ENCODE measurements at places on chromosomes 16 and 17.

DNA sequence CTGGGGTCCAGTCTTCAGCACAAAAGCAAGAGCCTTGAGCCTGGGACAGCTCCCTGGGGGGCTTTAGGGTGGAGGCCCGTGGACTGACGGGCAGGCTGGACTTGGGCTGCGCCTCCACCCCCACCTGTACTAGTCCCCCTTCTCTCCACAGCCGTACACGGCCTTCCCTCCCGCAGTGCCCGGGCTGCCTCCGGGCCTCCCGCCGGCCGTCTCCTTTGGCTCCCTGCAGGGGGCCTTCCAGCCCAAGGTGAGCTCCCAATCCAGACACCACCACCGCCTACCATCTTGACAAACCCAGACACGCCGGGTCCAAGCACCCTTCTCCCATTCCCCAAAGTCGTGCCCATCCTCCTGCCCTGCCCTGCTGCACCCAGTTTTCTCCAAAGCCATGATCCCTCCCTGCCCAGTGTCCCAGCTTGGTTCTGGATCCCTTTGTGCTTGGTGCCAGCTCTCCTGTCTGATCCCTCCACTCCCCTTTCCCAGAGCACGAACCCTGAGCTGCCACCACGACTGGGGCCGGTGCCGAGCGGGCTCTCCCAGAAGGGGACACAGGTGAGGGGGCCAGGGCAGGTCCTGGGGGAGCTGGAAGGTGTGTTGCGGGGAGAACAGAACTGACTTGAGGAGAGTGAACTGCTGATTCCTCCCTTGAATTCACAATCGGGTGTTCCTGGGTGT is 7.1 kb downstream of the FBRS start:
- no peak for DNase-seq

DNA sequence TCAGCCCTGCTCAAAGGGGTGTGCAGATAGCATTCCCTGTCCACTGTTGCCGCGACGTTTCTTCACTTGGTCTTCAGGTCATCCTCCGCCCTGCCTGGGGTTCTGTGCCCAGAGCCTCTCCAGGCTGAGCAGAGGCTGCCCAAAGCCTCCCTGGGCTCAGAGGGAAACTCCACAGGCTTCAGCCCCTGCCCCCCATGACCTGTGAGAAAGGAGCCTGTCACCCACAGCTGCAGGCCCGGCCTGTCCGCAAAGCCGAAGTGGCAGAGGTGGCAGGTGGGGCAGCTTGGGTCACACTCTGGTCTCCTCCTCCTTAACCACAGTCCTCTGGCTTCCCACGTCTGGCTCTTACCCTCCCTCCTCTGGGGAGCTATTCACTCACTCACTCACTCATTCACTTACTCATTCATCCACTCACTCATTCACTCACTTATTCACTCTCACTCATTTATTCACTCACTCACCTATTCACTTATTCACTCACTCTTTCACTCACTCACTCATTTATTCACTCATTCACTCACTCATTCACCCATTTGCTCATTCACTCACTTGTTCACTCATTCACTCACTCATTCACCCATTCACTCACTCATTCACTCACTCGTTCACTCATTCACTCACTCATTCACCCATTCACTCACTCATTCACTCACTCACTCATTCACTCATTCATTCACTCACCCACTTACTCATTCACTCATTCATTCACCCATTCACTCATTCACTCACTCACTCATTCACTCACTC is 7.1 kb upstream of the CPSF4L start:
- no peak for DNase-seq

GRCh38 chr17:37527249-37527851 is 37.7 kb downstream of the DUSP14 start:
- no peak for DNase-seq

GRCh38 chr17:81012574-81013447 is 21.2 kb downstream of the CHMP6 start:
- DNase-seq: peak; percentile 30

- DNase-seq: no peak
Observed at GRCh38 chr17:7720125-7720524, 2.6 kb downstream of the DNAH2 start.

GRCh38 chr17:3905017-3905520 is 11.2 kb downstream of the P2RX1 start:
- DNase-seq: no peak
